ENCODE measurements at places on chromosomes 4 and X.

DNA sequence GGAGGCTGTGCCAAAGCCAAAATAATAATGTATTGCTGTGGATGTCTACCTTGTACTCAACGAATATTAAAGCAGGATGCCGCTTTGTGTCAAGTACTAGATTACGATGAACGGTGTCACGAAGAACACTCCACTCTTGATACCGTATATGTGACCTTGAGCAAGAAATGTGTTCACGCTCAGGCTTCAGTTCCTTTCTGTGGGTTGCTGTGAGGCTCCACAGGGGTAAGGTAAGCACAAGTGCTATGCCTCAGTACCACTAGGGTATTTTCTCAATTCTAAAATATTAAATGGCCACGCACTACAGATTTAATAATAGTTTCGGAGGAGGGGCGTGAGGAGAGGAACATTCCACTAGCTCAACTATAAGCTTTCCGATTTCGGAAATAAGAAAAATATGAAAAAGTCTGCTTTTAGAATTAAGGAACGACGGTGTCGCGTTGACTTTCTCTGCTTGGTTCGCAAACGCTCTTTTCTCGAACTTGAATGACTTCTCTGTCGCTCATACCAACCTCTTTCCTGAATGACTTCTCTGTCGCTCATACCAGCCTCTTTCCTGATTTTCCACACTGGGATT lies 607 bp upstream of the SCOC start:
- peak; percentile 54 for DNase-seq

DNA sequence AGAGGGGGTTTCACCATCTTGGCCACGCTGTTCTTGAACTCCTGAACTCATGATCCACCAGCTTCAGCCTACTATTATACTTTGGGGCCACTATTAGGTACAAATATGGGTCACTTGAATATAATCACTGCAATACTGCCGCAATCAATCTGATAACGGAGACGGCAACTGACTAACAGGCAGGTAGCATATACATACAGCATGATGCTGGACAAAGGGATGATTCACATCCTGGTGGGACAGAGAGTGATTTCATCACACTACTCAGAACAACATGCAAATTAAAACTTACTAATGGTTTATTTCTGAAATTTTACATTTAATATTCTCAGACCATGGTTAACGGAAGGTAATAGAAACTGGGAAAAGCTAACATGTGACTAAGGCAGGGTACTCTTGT lies 10.9 kb downstream of the LRBA start:
- DNase-seq, result no peak

DNA sequence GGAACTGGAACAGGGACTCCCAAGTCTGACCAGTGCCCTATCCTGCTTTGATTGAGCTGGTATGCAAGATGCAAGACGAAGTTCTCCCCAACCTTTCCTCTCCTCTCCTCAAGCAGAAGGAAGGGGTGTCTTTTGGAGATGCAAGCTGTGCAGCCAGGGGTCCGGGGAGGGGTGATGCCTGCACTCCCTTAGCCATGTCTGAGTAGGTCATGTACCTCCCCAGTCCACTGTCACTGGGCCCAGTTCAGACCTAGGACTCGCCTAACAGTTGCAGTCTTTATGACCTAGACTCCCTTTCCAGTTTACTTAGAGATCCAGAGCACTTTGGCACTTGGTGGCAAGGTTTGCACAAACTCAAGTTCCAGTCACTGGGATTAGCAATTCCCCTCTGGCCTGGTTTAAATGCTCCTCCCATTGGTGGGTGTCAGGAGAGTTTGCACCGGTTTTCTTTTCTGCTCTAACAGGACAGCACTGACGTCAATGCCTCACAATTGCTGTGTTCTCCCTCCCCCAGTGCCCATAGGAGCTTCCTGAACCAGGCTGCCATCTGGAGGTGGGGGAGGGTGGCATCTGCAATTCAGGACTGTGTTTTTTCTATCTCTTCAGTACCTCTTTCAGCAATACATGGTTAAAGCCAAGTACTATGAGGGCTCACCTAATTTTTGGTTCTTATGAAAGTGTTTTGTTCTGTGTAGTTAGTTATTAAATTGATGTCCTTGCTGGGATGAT lies 782.2 kb downstream of the ARAP2 start:
- DNase-seq, result no peak

- DNase-seq, result no peak
Observed at GRCh38 chrX:74351760-74352159, 47.8 kb downstream of the ZCCHC13 start.

- DNase-seq, result no peak
Observed at GRCh38 chrX:47571215-47571614, 10.2 kb downstream of the ARAF start.

GRCh38 chrX:63428348-63428747 lies 77.2 kb upstream of the SPIN4 start:
- DNase-seq, result no peak

GRCh38 chr4:88628746-88629145 lies 36.5 kb downstream of the HERC3 start:
- no peak for DNase-seq

- no peak for DNase-seq
Observed at GRCh38 chr4:100828986-100829685, 311.3 kb upstream of the EMCN start.

DNA sequence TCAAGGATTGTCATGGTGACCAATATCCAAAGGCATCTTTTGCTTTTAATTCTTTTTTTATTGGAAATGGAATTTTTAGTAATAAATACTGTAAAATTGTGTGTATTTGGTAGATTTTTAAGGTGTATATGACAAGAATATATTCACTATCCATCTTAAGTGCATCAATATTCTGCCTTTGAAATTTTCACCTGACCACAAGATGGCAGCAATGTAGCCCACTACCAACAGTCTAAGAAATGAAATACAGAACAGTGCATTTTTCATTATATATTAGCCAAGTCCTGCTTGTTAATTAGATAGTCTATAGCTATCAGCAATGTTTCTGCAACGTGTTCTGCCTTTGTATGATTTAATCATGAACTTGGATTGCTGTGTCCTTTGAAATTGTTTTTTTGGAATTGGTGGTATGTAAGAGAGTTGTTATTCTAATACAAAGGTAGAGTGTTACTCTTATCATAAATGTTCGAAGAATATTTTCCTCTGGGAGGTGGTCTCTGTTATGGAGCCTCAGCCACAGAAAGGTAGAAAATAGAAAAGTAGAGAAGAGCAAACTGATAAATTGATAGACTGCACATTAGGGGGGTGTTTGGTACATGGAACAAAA lies 38.2 kb downstream of the HPGDS start:
- DNase-seq, result peak; percentile 25

DNA sequence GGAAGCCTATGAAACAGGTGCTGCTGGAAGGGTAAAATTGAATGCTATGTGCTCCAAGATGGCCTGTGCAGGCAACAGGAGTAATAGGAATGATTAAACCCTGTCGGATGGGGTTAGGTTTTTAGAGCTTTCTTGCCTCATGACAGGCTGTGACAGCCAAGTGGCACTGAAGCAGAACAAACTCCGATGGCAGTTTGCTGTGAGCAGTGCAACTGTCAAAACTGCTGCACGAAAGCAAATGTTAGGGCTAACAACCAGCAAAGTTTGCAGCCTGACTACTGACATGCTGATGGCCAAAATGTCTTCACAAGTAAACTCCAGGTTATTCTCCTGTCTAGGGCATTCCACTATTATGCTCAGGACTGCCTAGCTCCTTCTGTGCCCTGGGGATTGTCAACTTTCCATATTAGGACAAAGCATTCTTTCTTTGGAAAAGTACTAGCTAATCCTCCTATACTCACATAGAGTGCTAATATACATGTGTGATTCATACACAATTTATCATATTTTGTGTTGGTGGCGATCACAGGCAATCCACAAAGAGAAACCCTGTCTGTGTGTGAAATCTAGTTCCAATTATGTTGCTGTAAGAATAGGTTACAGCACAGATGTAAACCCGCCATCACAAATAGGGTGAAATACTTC lies 486.6 kb upstream of the TENM3 start:
- no peak for DNase-seq

- no peak for DNase-seq
Observed at GRCh38 chrX:72003811-72004750, 93.4 kb downstream of the NHSL2 start.

- no peak for DNase-seq
Observed at GRCh38 chr4:52640808-52641565, 18.1 kb downstream of the USP46 start.

DNA sequence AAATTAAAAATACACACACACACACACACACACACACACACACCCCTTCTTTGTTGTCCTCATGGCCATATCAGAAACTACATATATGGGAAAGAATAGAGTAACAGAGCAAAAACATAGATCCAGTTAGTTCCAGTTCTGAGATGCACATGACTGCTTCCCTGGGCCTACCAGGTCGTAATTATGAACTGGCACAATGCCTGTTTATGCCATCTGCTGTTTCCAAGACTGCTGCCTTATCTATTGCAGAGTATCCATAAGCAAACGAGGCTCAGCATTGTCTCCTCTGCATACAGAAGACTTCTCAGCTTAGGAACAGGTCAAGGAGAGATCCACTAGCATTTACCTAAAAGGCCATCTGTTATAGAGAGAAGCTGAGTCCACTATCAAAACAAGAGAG lies 789.0 kb downstream of the TECRL start:
- DNase-seq, result no peak

- no peak for DNase-seq
Observed at GRCh38 chr4:65600656-65601055, 69.6 kb downstream of the EPHA5 start.

DNA sequence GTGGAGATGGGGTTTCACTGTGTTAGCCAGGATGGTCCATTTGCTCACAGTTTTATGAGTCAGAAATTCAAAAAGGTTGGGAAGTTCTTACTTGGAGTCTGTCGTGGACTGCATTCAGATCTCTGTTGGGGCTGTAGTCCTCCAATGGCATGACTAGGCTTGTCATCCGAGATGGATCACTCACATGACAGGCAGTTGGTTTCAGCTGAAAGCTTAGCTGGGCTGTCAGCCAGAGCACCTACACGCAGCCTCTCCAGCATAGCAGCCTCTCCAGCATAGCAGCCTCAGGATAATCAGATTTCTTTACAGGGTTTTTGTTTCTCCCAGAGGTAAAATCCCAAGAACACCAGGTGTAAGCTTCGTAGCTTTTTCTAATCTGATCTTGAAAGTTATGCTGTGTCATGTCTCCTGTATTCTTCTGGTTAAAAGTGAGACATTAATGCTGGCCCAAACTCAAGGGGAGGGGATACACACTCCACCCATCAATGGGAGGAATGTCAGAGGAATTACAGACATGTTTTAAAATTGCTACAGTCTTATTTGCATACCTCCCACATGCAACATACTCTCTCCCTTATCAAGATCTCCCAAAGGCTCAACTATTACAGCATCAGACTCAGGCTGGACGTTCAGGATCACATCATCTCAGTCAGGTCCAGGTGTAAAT lies 31.6 kb upstream of the SOD3 start:
- no peak for DNase-seq

GRCh38 chr4:87087015-87087414 lies 133.4 kb downstream of the KLHL8 start:
- DNase-seq, result no peak

GRCh38 chr4:53156896-53157295 lies 209.0 kb downstream of the SCFD2 start:
- no peak for DNase-seq

DNA sequence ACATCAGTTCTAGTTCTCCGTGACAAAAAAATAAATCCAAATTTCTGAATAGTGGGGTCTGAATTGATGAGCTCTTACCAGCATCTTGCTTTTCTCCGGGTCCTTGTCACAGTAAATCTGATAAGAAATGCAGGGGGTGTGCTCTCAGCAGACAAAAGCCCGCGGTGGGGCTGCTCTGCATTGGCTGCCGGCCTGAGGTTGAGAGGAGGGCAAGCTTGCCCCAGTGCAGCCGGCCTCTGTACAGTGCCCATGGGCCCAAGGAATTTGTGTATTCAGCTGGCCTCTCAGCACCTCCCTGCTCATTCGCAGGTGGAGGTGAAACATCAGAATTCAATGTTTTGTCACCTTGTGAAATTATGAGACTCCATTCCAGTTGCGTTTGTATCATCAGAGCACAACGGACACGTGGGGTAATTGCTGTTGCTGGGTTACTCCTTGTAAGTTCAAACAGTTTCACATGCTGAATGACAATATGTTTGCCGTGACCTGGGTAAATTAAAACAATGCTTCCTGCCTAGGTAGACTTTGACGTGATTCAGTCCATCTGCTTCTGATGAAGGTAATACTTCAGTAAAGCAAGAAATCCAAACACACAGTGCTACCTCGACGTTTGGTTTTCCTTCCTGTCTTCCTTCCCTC lies 596.4 kb downstream of the MID1IP1 start:
- no peak for DNase-seq
